Uterus (tissue), 4 donors: ENCODE measurements at places on chromosomes 1 and 21.
A peak's percentile ranks its signal among the peaks of the same experiment; 100 is the strongest.

DNA sequence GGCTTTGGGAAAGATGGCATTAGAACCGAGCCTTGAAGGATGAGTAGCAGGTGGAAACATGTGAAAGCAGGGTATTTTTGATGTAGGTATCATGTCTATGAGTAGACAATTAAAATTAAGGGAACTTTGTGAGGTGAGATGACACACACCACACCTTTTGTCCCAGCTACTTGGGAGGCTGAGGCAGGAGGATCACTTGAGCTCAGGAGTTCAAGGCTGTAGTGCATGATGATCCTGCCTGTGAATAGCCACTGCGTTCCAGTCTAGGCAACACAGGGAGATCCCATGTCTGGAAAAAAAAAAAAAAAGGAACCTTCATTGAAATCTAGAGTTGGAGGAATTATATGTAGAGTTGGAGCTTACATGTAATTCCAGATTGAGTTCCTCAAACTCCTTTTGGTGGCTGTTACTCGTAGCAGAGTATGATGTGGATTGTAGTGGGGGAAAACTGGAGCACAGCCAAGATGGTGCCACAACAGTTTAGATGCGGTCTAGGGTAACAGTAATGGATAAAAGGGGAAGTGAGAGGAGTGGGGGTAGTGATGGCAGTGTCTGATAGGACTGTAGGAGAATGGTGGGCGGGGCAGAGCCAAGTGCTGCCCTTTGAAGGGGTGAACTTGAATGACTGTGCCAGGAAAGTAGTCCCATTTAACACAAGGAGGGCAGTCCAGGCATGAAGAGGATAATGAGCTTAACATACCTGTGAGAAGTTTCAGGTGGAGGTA, 17.4 kb downstream of the AK4 start:
- H3K4me3 ChIP-seq, result no peak overlapping the region
- no peak for DNase-seq
- no peaks in the 10 kb centered on the region for H3K27me3 ChIP-seq
- no peak overlapping the region for H3K27ac ChIP-seq
- no peaks in the 10 kb centered on the region for H3K4me1 ChIP-seq

DNA sequence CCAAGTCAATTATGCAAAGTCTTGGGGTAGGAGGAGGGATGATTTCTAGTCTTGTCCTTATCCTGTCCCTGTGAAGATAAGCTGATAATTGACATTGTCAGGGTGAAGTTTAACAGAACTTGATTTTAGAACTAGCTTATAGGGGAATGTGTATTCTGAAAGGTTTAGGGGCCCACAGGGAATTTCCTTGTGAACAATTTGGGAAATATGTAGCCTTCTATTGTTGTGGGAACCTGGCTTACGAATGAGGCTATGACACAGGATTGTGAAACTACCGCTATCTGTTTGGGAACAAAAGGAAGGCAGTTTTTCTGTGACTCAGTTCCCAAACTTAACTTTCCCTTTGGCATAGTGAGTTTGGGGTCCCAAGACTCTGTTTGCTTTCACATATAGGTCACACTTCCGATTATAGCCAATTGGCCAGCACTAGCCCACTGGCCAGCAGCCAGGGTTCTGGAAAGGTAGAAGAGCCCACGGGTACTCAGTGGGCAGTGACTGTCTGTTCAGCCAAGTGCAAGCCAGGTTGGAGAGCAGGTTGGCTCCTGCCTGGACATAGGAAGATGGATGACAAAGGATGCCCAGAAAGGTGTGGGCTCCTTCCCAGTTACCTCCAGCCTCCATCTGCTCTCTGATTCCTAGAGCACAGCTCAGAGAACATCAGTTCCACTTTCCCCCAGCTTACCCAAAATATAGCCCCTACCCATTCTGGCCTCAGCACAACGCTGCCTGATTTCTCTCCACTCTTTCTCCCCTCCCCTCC, 35.5 kb downstream of the H3-3A start:
- H3K36me3 ChIP-seq, result no peaks in the 10 kb centered on the region
- peaks cover 3% of the 10 kb centered on the region for H3K4me1 ChIP-seq
- DNase-seq, result no peak
- H3K27ac ChIP-seq, result no peak overlapping the region
- H3K27me3 ChIP-seq, result no peaks in the 10 kb centered on the region

GRCh38 chr1:232844791-232845190, 39.6 kb downstream of the MAP10 start:
- no peak overlapping the region for H3K27ac ChIP-seq
- no peaks in the 10 kb centered on the region for H3K36me3 ChIP-seq
- H3K27me3 ChIP-seq, result no peaks in the 10 kb centered on the region
- DNase-seq, result no peak
- no peak overlapping the region for H3K4me3 ChIP-seq

GRCh38 chr21:43957128-43957571, 55.0 kb upstream of the TRAPPC10 start:
- no peak for DNase-seq
- H3K27ac ChIP-seq, result no peak overlapping the region
- H3K27me3 ChIP-seq, result no peaks in the 10 kb centered on the region
- no peak overlapping the region for H3K4me3 ChIP-seq
- H3K36me3 ChIP-seq, result no peaks in the 10 kb centered on the region

DNA sequence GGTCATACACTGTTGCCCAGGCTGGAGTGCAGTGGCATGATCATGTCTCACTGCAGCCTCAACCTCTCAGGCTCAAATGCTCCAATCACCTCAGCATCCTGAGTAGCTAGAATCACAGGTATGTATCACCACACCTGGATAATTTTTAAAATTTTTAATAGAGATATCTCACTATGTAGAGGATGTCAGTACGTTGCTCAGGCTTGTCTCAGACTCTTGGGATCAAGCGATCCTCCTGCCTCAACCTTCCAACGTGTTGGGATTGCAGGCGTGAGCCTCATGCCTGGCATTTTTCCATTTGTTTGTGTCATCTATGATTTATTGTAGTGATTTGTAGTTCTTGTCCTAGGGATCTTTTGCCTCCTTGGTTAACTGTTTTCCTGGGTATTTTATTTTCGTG, 985.2 kb upstream of the B3GALT2 start:
- H3K36me3 ChIP-seq, result no peaks in the 10 kb centered on the region
- DNase-seq, result no peak
- H3K4me3 ChIP-seq, result no peak overlapping the region
- no peaks in the 10 kb centered on the region for H3K27me3 ChIP-seq
- H3K27ac ChIP-seq, result no peak overlapping the region

DNA sequence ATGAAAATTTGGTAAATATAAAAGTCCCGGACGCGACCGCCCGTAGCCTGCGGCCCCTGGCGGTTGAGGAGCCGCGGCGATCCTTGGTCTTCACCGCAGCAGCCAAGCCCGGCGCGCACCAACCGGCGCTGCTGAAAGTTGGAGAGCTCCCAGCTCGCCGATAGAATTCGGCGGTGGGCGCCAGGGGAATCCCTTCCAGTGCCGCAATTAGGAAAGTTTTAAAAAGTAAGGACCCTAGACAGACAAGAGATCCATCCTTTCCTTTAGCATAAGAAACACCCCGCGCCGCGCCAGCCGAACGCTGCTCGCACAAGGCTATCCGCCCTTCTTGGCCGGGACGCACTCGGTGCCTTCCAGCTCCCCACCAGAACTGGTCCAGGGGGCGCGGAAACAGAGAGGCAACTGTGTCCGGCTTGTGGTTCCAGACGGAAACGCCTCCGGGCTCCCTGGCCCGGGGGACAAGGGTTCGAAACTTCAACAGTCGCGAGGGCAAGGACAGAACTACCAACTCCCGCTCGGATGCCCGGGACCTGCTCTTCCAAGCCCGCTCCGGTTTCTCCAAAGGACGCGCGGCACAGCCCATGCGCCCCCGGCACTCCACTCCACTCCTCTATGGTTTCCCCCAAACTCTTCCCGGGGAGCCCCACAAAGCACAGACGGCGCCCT, 1.7 kb downstream of the FAM78B start:
- peak overlapping the region; percentile 35 for H3K27ac ChIP-seq
- H3K36me3 ChIP-seq, result no peaks in the 10 kb centered on the region
- H3K27me3 ChIP-seq, result no peaks in the 10 kb centered on the region
- H3K4me1 ChIP-seq, result no peaks in the 10 kb centered on the region

GRCh38 chr1:236753516-236753915, 41.6 kb upstream of the MTR start:
- H3K27me3 ChIP-seq, result no peaks in the 10 kb centered on the region
- DNase-seq, result no peak
- no peak overlapping the region for H3K4me3 ChIP-seq
- H3K36me3 ChIP-seq, result no peaks in the 10 kb centered on the region
